RWPE2 (cell line): ENCODE measurements at places on chromosomes 1 and 21.

DNA sequence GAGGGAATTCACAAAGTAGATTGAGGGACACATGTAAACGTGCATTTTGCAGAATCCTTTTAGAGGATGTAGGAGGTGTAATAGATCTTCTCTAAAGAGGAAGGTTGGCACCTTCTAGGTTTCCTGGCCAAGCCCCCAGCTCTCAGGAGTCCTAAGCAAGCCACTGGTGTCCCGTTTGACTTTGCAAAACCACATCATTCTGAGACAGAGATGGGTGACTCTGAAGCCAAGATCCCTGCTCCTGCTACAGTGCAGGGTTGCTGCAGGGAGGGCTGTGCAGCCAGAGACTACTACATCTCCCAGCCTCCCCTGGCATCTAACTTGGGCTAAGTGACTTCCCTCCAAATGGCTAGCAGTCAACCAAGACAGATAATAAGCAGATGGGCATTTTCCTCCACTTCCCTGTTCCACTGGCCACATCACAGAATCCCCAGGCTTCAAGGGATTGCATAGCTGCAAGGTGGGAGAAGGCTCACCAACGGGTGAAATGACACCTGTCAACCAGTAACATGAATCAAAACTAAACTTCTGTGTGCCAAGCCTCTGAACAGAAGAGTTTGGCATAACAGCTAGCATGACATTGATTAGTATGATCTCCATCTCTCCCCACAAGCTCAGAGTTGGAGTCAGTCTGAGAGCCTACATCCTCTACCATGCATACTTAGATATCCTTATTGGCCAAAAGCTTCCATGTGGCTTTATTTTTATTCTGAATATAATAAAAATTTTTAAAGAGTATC lies 129.6 kb upstream of the COA6 start:
- H3K27me3 ChIP-seq = no peaks in the 10 kb centered on the region
- H3K4me1 ChIP-seq = no peaks in the 10 kb centered on the region
- no peak overlapping the region for H3K27ac ChIP-seq
- no peak overlapping the region for H3K4me3 ChIP-seq
- no peak for DNase-seq

DNA sequence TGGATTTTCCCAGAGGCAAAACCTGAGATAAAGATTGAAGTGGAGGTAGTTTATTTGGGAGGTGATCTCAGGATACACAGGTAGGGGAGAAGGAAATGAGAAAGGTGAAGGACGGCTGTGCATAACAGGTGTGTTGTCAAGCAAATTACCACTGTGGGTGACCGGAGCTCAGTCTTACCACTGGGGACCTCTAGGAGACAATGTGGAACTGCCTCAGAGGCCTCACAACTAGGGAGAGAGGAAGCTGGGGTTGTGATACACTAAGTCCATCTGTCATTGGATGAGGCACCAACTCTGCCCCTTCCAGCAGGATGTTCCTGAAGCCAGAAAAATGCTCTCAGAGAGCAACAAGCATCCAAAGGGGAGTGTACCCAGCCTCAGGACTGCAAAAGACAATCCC lies 32.6 kb downstream of the GRIK3 start:
- no peaks in the 10 kb centered on the region for H3K27me3 ChIP-seq
- DNase-seq = no peak
- H3K27ac ChIP-seq = no peak overlapping the region
- no peaks in the 10 kb centered on the region for H3K36me3 ChIP-seq
- H3K4me1 ChIP-seq = no peaks in the 10 kb centered on the region
- H3K4me3 ChIP-seq = no peak overlapping the region

DNA sequence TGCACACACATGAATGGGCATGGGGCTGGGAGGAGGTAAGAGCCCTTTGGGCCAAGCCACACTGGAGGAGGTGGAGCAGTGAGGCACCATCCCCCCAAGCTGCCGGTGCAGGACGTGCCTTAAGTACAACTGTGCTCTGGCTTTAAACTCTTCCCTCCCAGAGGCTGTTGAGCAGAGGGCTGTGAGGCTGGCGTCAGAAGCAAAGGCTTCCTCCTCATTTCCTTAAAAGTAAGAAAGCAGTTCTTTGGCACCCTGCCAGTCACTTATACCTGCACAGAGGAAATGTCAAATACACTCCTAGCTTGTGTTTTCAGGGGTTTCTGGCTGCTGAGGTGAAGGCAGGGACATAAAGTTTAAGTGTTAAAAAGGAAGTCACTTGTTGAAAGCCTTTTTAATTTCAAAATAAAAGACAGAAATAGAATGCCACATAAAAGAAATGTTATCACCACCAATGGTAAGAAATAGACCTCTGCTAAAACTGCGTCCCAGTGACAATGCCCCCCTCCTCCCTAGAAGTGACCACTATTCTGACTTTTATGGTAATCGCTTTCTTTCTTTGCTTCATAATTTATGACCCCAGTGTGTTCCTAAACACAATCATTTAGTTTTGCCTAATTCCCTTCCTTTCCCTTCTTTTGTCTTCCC lies 33.0 kb downstream of the LAMC2 start:
- H3K27ac ChIP-seq = peak overlapping the region; percentile 40
- no peaks in the 10 kb centered on the region for H3K4me1 ChIP-seq
- H3K36me3 ChIP-seq = peaks cover 100% of the 10 kb centered on the region
- DNase-seq = no peak
- H3K4me3 ChIP-seq = no peak overlapping the region

DNA sequence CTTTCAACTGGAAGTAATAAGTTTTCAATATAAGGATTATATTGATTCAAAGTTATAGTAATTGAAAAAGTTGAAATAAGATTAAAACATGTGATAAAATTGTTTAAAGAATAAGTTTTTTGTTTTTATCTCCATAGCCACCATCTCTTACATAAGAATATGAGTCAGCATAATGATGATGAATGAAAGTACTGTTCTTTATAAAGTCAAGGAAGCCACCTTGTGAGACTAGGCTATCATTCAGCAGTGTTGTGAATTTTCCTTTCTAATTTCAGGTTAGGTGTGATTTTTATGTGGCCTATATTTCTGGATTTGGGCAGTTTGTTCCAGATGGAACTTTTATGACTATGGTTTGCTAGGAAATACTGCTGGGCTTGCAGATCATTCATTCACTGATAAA lies 22.4 kb upstream of the ASB17 start:
- H3K27ac ChIP-seq = no peak overlapping the region
- H3K4me3 ChIP-seq = no peak overlapping the region
- no peaks in the 10 kb centered on the region for H3K27me3 ChIP-seq
- no peaks in the 10 kb centered on the region for H3K4me1 ChIP-seq
- no peak for DNase-seq

DNA sequence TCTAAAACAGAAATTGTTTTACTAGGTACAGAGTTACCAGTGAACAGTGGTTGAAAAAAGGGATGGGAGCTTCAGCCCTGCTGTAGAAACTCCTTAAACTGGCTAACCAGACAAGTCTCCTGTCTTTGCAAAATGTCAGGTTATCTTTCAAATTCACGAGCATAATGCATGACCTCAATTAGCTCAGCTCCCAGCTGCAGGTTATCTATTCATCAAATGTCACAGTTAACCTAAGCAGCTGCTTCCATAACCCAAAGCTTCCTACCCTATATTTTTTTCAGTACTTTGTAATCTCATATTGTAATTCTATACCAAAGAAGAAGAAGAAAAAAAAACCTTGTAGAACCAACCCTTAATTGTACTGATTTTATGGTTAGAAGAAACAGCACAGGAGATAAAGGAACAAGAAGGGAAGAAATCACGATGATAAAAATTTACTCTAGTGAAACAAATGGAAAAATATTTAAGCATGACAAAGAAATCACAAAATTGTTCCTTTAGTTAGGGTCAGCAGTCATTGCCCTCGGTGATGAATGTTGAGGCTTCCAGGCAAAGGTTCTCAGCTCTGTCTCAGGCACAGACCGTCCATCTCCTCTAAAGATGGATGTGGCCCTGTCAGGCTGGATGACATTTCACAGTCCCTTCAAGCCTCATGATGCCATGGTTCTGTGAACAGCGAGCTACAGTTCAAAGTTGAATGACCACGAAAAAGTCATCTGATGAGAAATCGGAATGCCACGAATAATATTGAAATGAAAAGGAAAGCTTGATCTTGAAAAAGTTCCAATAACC lies 95.9 kb downstream of the PLD5 start:
- no peaks in the 10 kb centered on the region for H3K36me3 ChIP-seq
- H3K27ac ChIP-seq = no peak overlapping the region
- no peaks in the 10 kb centered on the region for H3K4me1 ChIP-seq
- no peak overlapping the region for H3K4me3 ChIP-seq
- DNase-seq = no peak
- no peaks in the 10 kb centered on the region for H3K27me3 ChIP-seq

- DNase-seq = no peak
- no peak overlapping the region for H3K27ac ChIP-seq
- no peaks in the 10 kb centered on the region for H3K36me3 ChIP-seq
- H3K27me3 ChIP-seq = no peaks in the 10 kb centered on the region
- H3K4me1 ChIP-seq = no peaks in the 10 kb centered on the region
- H3K4me3 ChIP-seq = no peak overlapping the region
These were observed 5.8 kb downstream of the KCNJ10 start for GRCh38 chr1:160064164-160064563.
